ENCODE measurements at places on chromosomes 6 and 20.

DNA sequence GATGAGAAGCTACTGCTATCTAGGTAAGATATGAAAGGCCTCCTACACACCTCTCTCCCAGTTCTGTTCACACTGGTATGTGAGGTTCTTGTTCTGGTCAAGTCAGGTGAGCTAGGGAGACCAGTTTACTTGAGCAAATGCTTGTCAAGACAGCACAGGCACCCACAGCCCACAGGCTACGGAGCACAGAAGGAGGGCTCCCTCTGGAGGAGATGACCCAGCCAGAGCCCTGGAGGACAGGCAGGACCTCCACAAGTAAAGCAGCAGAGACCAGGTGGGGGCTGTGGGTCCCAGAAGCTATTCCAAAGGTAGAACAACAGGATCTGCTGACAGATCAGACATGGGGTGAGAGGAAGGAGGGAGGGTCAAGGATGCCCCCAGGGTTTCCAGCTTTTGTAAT lies 13.2 kb downstream of the MMP24OS start:
- DNase-seq, result no peak

DNA sequence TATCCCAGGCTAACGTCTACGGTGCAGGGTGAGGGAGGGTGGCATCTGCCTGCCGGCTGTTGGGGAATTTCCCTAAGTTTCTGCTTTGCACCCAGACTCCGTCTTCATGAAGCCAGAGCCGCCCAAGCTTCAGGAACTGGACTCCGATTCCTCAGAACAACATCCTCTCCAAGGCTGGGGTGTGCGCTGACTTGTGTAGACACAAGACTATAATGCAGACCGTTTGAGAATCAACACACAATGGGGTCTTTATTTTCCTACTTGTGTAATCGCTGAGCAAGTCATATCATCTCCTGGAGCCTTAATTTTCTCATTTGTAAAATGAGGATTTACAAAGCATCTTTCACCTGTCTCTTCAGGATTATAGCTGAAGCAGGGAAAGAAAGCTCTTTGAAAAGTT lies 160.5 kb upstream of the AGPAT4 start:
- no peak for DNase-seq

GRCh38 chr6:129501740-129502660 lies 208.0 kb downstream of the ARHGAP18 start:
- DNase-seq, result no peak

- no peak for DNase-seq
These were observed 868.3 kb downstream of the EYS start for GRCh38 chr6:64838726-64839125.

Data from right lung (tissue), 10 donors.